Stimulated activated CD4-positive, alpha-beta T cell treated with anti-CD3 and anti-CD28 coated beads, Interleukin-1b, Interleukin-23, amount 100 ng/mL, for 4 hours (primary cell): ENCODE measurements at places on chromosomes 16 and 17.

GRCh38 chr17:50865868-50866260 lies 290 bp downstream of the TOB1 start:
- no peak for DNase-seq

GRCh38 chr16:81717662-81718189 lies 61.4 kb upstream of the PLCG2 start:
- no peak for DNase-seq

DNA sequence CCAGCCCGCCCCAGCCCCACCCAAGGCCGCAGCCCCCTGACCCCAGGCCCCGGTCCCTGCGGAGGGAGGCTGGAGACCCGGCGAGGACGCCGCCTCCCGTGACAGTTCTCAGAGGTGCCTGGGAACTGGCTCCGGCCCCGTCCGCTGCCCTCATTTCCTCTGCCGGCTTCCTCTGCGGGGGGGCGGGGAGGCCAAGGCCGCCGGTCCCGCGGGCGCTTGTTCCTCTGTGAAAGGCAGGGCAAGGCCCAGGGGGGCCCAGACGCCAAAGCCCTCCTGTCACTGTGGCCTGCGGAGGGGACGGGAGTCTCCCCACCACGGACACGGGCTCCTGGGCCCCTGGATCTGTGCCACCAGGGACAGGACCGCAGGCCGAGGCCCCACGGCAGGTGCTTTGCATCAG lies 5.0 kb upstream of the PVALEF start:
- no peak for DNase-seq

DNA sequence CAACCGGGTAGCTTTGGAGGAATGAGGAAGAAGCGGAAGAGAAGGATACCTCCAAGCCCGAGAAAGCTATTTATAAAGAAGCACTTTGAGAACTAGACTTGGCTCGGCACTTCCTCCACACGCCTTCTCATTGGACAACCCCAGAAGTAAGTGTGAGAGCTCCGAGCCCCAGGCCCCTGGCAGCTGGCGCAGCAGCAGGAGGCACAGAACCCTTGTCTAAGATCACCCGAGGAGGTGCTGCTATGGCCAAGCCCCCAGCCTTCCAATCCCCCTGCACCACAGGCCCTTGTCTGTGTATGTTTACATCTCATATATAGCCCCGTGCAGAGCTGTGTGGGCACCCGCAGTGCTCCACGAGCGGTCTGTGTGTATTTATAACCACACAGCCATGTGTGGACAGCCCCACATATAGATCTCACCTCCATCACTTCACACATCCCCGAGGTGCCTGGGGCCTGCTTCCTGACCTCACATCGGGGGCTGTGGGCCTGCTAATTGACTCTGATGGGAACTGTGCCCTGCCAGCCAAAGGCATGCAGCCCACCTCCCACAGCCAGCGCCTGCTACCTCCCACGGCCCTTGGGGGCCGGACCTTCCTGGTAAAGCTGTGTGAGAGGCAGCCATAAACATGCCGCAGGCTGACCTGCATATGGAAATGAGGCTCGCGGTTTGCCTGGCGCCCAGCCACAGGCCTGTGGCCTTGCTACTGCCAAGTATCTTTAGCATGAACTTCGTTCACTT lies 96.1 kb downstream of the C17orf67 start:
- DNase-seq, result no peak

- DNase-seq, result no peak
Measured at GRCh38 chr17:42564815-42565522, 1.9 kb upstream of the MLX start.

DNA sequence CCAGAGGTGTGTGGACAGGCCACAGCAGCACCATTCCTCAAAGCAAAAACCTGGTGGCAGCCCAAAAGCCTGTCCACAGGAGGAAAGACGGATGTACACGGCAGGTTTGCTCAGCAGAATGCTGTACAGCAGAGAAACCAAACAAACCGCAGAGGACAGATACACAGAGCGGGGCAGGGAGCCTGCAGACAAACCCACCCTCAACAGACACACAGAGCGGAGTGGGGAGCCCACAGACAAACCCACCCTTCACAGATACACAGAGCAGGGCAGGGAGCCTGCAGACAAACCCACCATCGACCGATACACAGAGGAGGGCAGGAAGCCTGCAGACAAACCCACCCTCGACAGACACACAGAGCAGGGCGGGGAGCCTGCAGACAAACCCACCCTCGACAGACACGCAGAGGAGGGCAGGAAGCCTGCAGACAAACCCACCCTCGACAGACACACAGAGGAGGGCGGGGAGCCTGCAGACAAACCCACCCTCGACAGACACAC lies 53.0 kb upstream of the METRNL start:
- DNase-seq, result no peak

DNA sequence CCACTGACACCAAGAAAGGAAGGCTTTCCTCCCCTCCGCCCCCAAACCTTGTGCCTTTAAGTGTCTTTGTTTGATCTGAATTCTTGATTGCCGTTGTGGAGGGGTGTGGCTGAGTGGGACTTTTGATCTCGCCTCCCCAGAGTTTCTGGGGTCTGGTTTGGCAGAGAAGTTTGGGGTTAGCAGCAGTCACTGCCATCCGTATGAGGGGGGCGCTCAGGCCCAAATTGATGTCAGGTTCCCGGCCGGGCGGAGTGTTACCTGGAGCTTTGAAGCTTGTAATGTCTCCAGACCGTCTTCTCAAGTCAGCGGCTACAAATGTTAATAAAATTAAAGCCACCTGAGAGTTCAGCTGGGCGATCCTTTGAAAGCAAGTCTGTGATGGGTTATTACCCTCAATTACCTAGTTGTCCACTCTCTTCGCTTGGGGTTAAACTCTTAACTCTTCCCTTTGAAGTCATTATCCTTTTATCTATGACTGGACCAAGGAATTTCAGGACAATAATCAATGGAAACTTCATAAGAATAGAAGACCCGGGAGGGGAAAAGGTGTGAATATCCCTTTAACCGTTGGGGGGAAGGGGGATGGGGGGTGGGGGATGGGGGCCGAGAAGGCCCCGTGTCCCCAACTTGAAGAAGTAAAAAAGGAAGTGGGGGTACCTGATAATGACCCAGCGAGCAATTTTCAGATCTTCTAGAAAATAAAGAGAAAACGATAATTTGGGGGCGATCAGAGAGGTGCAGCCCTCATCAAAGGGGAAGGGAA lies 31.8 kb upstream of the AXIN2 start:
- DNase-seq, result no peak

DNA sequence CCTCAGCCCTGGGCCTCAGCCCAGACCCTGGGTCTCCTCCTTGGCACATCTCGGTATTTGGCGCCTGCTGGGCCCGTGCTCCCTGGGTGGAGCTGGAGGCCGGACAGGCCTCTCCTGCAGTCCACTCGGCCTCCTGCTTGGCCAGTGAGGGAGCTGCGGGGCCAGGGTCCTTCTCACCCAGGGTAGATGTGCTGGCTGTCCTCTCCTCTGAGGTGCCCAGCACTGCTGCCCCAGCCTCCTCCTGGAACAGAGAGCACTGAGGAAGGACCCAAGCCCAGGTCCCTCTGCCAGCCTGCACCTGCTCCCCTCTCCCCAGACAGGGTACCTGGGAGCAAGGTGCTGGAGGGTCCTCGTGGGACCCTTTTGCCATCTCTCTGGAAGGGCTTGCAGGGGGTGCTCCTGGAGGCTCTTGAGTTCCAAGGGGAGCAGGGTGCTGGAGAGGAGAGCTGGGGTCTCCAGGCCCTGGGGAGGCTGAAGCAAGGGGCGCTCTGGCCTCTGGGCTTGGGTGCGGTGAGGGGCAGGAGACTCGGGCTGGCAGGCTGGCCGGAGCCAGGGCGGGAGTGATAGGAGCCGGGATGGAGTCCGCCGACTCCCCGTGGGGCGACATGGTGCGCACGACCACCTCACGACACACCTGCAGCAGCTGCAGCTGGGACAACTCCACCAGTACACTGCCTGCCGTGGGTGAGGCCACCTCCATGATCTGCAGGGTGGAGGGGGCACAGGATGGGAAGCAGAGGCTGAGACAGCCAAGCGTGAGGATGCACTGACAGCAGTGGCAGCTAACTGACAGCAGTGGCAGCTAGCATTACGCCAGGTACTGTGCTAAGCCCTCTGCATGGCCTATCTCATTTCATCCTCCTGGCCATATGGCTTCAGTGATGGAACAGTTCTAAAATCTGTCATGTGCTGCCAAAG lies 17.8 kb downstream of the TSPOAP1 start:
- no peak for DNase-seq

DNA sequence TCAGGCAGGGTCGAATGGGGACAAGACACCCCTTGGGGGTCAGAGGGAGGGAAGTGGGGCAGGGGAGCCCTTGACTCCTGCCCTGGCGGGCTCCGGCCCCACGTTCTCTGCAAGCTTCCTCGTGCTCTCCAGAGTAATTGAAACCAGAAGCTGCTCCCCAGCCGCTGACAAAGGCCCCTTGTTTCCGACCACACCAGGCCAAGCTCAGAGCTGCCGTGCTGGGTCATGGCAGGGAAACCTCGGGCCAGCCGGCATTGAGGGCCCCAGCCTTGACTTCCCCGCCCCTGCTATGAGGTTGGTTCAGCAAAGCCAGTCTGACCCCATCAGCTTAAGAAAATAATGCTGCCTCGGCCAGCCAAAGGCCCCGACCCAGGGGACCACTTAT lies 43.3 kb downstream of the TIMM22 start:
- DNase-seq, result no peak
